ENCODE measurements at places on chromosomes 7 and 10.

DNA sequence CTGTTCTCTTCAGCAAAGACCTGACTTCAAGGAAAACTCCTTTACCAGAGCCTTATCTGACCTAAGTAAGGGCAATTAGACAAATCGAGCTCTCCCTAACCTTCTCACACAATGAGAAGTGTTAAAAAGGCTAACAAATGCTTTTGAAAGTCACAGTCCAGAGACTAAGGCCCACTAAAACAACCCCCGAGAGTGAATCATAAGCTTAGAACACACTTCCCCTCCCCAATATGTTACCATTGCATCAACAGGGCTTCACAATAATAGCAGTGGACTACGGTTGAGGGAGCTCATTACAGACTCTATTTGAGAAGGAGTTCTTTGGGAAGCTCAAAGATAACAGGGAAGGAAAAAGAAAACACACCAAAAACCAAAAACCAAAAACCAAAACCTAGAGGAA is 28.6 kb upstream of the ZEB1 start:
- DNase-seq: no peak

GRCh38 chr10:73554721-73555120 is 36.4 kb downstream of the USP54 start:
- DNase-seq: no peak

GRCh38 chr7:151014950-151015349 is 9.3 kb downstream of the ATG9B start:
- no peak for DNase-seq

GRCh38 chr7:47337531-47337930 is 244.4 kb downstream of the TNS3 start:
- DNase-seq: peak; percentile 42

GRCh38 chr7:156777364-156778069 is 115.5 kb downstream of the LMBR1 start:
- no peak for DNase-seq

- no peak for DNase-seq
Measured at GRCh38 chr7:92155108-92155739, 20.9 kb upstream of the CYP51A1 start.

DNA sequence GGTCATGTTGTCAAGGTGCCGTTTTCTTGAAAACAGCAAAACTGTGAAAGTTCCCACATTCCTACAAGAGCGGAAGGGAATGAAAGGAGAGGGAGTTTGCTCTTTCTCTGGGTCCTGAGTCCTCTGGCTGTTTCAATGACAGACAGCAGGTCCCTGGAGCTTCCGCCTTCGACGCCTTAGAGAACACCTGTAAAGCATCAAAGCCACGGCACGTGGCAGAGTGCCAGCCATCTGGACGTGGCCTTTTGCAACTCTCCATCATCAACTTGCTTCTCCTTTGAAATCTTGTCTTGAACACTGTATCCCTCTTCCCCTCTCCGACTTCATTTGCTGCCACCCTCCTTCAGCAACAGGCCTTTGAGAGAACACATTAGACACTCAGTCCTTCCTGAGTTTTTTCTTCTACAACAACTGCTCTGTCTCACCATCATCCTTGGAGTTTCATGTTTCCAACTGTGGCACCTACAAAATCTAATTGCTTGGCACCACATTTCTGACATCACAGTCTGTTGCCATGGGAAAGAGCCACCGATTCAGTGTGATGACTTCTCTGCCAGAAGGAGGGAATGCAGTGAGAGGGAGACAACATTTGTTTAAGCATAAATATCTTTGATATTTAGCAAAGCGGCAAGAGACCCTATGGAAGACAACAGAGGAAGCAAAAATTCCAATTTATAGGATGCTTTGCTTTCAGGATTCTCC is 204.9 kb upstream of the PTER start:
- DNase-seq: no peak

- DNase-seq: peak; percentile 93
Measured at GRCh38 chr10:102241444-102242117, at the start of gene PITX3. Gene PITX3, minus strand, starts transcription at chr10:102241512. Its CDS starts 9,432 bp downstream, at chr10:102232080.

- no peak for DNase-seq
Measured at GRCh38 chr7:141722529-141722928, 14.4 kb downstream of the WEE2 start.

GRCh38 chr7:90407484-90407821 is 4.2 kb downstream of the CLDN12 start:
- no peak for DNase-seq

DNA sequence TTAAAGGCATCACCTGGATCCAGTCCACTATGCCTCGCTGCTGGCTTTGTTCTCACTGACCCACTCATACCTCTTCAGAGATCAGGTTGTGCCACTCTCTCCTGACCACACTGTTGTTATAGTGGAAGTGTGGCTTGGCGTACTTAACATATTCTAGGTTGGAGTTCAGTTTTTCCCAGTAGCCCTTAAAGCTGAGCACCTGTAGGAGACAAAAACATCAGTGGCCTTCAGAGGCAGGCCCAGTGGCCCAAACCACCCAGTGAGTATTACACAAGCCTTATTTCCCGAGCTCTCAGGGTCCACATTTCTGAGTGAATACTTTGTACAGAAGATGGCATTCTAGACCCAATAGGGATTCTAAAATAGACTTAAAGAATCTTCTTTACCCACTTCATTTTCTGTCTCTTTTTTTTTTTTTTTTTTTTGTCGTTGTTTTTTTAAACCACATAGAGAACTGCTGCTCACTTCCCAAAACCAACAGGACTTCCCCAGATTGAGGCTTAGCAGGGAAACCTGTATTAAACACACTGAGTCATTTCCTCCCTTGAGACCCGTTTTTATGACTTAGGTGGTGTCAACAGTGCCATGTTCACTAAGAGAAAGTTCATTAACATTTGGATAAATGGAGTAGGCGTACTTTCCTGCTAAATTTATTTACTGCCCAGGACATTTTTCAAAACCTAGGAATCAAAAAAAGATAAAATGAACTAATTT is 85.8 kb downstream of the GSAP start:
- DNase-seq: peak; percentile 50

GRCh38 chr7:100370303-100370702 is 3.0 kb upstream of the PILRA start:
- no peak for DNase-seq

DNA sequence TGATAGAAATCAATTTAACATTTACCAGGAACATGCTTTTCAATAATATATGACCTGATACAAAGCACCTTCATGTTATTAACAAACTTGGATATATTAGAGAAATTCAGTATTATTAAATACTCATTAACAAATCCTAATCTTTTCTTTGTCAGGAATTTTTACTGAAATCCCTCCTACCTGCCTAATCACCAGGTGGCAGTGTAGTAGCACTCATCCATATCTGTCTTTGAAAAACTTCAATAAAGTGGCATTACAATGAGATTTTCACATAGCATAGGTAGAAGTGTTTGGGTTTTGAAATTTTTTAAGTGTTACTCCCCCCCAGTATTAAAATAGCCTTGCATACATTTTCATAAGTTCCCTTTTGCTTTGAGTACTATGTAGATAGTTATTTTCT is 1246.6 kb upstream of the LRRN3 start:
- no peak for DNase-seq

GRCh38 chr10:59143544-59143943 is 32.9 kb upstream of the PHYHIPL start:
- no peak for DNase-seq

- DNase-seq: no peak
Measured at GRCh38 chr10:2469802-2470201, 597.5 kb upstream of the PFKP start.

DNA sequence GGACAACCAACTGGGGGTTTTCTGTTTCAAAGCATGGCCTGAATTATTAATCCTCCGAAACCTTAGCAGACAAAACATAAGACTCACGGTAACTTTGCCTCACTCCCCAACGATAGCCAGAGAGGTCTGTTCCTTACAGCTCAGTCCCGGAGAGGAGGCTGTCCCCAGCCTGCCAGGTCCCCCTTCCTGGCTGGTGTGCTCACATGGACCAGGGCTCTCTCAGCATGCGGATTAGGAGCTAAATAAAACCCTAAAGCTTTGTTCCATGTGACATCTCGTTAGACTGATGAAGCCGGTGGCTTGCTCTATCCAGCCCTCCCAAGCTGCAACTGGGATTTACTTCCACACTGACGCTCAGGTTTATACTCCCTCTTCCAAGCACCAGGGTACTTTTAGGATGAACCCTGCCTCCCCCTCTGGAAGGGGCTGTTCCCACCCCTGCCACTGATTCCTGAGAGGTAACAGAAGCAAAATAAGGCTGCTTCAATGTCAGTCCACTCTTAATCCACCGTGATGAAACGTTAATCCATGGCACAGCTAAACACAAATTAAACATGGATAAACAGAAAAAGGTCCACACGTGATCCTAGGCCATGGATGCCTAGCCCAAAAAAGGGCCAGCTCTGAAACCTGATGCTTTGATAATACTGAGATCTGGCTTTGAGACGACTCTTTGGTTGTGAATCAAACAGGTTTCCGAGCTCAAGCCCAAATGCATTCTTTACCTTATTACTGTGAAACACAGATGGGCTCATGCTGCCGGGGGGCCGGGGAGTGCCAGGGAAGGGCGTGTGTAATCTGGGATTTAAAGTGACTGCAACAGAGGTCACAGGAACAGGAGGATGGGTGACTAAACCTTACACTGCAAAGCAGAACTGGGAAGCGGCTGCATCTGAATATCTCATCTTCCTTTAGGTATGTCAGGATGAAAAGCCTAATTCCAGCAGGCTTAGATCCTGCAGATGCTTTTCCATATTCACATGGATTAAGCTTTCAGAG is 86.2 kb downstream of the ZRANB1 start:
- peak; percentile 48 for DNase-seq

- peak; percentile 89 for DNase-seq
Measured at GRCh38 chr10:15168291-15168785, at the start of gene NMT2. Gene NMT2, minus strand, starts transcription at chr10:15168693. Its CDS starts 81 bp downstream, at chr10:15168612.

DNA sequence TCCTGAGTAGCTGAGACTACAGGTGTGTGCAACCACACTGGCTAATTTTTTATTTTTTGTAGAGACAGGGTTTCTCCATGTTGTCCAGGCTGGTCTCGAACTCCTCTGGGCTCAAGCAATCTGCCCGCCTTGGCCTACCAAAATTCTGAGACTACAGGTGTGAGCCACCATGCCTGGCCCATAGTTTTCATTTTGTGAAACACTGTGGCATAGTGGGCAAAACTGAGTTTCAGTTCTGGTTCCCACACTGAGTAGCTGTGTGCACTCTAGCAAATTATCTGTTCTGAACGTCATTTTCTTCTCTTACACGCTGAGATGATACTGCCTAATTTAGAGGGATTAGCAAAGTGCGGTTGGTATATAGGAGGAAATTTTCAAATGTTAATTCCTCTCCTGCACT is 13.5 kb downstream of the ATP5MK start:
- DNase-seq: no peak

DNA sequence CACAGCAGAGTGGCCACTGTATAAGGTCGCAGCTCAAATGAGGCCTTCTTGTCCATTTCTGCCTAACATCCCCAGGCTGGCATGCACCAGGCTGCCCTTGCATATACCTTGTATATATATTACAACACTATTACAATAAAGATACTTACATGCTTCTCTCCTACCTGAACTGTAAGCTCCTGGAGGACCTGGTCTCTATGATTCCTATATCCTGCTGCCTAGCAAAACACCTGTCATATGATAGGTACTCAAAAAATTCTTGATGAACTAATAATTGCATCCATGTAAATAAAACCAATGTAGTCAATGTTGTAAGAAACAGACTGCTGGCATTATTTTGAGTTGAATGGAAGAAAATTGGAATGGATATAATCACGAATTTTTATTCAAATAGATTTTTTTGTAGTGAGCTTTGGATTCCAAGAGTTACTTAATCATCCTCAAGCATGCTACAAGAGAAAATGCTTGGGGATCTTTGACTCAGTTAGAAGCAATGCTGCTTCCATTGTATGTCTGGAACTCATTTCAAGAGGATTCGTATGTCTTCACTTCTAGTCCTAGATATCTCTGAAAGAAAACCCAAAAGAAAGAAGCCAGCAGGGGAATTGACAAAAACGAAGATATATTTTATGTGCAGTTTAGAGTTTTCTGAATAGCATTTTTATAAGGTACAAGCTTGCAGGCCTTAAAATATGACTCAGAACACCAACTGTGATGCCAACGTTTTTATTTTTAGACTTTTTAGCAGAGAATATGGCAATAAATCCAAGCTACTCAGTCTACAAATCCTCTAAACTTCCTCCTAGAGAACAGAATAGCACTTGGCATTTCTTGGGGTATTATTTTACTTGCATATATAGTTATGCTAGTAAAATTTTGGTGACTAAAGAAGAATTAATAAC is 53.1 kb downstream of the OSBPL3 start:
- DNase-seq: no peak

- DNase-seq: no peak
Measured at GRCh38 chr7:85749696-85750453, 563.0 kb upstream of the SEMA3D start.

- no peak for DNase-seq
Measured at GRCh38 chr7:44148961-44149536, 7.9 kb upstream of the MYL7 start.

DNA sequence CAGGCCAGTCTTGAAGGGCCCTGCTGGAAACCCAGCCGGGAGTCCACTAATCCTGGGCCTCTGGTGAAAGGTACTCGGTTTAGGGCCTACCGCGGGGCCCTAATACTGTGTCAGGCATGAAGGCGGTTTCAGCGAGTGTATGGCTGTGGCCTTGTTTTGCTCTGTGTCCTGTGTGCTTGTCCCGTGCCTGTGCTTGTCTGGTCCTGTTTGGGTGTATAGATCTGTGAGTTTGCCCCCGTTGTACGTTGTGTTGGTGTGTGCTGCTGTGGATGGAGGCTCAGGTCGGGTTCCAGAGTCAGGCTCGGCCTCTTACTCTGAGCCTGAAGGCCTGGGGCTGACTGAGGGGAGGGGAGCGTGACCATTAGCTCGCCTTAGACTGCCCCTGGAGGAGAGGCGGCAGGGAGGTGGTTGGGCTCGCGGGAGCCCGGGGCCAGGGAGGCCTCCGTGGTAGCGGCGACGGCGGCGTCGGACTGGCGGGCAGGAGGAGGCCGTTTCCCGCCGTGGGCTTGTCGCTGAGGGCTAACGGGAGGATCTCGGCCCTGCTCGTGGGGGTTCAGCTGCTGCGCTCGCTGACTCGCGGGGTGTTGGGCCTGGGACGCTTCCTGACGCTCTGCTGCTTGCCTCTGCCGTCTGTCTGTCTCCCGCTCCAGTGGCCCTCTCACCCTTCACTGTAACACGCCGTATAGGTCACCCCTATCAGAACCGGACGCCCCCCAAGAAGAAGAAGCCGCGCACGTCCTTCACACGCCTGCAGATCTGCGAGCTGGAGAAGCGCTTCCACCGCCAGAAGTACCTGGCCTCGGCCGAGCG is 2.6 kb downstream of the TLX1 start:
- DNase-seq: no peak

GRCh38 chr7:140059273-140060242 is 3.2 kb downstream of the PARP12 start:
- DNase-seq: peak; percentile 81

GRCh38 chr10:114743521-114744231 is 77.9 kb upstream of the FHIP2A start:
- no peak for DNase-seq

GRCh38 chr7:100567751-100568175 is 5.9 kb downstream of the SAP25 start:
- no peak for DNase-seq

DNA sequence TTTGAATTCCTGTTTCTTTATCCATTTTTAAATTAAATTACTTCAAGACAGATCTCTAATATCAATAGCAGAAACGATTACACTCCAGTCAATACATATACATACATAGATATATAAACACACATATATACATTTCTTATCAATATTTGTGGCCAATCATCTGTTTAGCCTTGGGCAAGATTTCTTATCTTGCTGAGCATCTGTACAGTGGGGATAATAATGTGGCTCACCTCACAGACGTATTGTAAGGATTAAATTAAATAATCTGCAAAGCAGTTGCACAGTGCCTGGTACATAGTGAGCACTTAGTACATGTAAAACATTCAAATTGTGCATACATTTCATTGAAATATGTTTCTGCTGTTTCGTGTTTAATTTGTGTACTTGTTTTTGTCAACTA is 17.5 kb upstream of the CACNB2 start:
- DNase-seq: no peak
